ENCODE measurements at places on chromosomes 2 and 18. TPM values are rescaled to one million over a fixed set of nuclear protein-coding genes. Genes with fewer than 3 reads are reported as not detected.

SCN3A gene
- total RNA-seq, result 0.33 TPM

GRCh38 chr18:27206411-27206810 is 21.3 kb upstream of the CHST9 start:
- no peak for DNase-seq

- DNase-seq, result peak; percentile 17
Observed at GRCh38 chr2:57696016-57696415, 350.6 kb upstream of the VRK2 start.

DNA sequence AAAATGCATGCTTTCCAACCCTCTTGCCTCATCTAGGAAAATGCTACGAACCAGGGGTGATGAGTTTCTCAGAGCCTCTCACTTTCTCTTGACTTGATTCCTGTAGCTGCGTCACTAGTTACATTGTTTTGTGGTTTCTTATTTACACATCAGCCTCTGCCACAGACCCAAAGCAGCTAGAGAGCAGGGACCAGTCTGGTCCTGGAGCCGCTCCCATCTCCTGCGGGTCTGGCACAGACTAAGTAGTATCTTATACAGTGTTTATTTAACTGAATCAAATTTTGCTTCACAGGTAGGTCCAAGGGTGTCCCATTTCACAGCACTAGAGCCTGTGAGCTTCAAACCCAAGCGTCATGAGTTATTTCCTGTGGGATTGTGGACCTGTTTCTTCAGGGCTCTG is 310.5 kb downstream of the MYCN start:
- DNase-seq, result no peak

DNA sequence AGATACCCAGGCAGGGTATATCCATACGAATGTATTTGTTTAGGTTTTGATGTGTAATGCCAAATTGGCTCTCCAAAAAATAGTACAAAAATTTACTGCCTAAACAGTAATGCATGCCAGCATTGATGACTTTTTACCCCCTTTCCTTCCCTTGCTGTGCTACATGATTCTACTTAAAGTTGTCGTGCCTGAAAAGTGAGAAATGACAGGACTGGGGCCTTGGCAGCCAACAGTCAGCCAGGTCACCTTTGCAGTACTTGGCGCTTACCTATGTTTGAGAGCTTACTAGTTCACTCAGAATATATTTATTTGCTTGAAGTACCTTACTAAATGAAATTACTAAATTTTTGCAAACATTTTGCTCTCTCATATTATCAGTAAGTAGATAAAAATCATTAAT is 1329.1 kb downstream of the DPP10 start:
- no peak for DNase-seq

ALPP gene
- not detected for total RNA-seq
